ENCODE measurements at places on chromosomes 13 and 19.
A peak's percentile ranks its signal among the peaks of the same experiment; 100 is the strongest.

DNA sequence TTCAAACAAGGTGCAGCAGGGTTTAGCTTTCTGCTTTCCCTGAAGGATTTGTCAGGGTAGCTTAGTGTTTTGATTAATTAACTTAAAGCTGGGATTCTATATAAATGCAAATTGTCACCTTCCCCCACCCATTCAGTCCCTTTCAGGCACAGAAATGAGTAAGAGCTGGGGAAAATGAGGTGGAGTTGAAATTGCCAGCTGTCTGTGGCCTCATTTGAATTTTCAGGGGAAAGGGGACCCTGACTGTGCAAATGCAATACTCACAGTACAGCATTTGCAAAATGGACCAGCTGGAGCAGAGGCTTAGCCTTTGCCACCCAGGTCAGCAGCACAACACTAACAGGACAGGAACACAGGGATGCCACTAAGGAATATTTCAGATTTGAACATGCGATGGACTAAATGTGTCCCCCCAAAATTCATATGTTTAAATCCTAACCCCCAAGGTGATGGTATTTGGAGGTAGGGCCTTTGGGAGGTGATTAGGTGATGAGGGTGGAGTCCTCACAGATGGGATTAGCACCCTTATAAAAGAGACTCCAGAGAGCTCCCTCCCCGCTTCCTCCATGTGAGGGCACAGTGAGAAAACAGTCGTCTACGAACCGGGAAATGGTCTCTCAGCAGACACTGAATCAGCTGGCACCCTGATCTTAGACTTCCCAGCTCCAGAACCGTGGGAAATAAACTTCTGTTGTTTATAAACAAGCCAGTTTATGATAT lies 59.5 kb upstream of the CYSLTR2 start:
- no peak for DNase-seq

- peak; percentile 15 for DNase-seq
These were observed 216.4 kb downstream of the PCDH9 start for GRCh38 chr13:67013709-67014108.

DNA sequence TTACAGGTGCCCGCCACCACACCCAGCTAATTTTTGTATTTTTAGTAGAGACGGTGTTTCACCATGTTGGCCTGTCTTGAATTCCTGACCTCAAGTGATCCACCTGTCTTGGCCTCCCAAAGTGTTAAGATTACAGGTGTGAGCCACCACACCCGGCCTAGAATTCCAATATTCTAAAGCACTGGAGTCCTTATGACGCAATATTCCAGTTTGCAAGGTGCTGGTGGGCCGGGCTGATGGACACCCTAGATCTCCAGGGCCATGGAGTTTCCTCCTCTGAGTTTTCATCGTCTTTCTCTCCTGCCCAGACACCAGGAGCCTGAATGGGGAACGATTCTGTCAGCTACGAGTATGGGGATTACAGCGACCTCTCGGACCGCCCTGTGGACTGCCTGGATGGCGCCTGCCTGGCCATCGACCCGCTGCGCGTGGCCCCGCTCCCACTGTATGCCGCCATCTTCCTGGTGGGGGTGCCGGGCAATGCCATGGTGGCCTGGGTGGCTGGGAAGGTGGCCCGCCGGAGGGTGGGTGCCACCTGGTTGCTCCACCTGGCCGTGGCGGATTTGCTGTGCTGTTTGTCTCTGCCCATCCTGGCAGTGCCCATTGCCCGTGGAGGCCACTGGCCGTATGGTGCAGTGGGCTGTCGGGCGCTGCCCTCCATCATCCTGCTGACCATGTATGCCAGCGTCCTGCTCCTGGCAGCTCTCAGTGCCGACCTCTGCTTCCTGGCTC lies 8.5 kb upstream of the DHX34 start:
- no peak for DNase-seq

DNA sequence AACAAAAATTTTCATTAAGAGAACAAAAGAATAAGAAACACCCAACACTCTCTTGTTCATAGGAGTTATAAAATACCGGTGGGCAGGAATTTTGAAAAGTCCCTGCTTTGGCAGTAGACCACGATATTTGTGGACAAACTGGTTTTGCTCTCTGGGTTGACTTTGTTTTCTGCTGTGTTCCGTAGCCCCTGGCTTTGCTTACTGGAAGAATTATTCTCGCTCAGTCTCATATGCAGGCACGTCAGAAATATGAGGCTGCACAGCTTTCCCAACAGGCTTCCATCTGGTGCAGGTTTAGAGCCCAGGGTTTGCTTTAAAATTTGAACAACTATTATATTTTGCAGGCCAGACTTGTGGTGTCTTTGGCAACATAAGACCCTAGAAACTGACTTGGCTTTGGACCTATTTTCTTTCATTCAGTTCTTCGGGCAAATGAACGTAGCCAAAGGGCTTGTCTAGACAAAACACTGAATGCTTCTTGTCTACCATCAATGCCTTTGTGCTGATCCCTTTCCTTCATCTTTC lies 2012.6 kb downstream of the PCDH9 start:
- DNase-seq = no peak

DNA sequence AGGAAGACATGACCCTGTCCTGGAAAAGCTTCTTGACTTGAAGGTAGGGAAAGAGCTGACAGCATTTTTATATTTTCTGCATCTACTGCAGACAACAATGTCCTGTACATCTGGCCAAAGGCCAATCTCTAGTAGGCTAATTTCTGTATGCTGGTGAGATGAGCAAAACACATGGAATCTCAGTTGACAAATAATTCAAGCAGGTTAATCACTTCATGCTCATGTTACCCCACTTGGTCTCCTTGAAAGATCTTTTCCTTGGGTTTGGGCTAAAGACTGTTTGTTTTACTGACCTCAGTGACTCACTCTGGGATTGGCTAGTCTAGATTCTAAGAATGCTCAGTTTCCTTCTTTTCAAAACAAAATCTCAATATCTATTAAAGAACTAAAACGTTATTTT lies 298.8 kb downstream of the LMO7 start:
- DNase-seq = peak; percentile 86

- DNase-seq = peak; percentile 73
These were observed 14.0 kb upstream of the ZNF347 start for GRCh38 chr19:53172889-53173288.

GRCh38 chr19:1374250-1374577 lies 9.5 kb upstream of the NDUFS7 start:
- no peak for DNase-seq

- DNase-seq = no peak
These were observed 5.7 kb upstream of the SIX5 start for GRCh38 chr19:45774765-45775164.

DNA sequence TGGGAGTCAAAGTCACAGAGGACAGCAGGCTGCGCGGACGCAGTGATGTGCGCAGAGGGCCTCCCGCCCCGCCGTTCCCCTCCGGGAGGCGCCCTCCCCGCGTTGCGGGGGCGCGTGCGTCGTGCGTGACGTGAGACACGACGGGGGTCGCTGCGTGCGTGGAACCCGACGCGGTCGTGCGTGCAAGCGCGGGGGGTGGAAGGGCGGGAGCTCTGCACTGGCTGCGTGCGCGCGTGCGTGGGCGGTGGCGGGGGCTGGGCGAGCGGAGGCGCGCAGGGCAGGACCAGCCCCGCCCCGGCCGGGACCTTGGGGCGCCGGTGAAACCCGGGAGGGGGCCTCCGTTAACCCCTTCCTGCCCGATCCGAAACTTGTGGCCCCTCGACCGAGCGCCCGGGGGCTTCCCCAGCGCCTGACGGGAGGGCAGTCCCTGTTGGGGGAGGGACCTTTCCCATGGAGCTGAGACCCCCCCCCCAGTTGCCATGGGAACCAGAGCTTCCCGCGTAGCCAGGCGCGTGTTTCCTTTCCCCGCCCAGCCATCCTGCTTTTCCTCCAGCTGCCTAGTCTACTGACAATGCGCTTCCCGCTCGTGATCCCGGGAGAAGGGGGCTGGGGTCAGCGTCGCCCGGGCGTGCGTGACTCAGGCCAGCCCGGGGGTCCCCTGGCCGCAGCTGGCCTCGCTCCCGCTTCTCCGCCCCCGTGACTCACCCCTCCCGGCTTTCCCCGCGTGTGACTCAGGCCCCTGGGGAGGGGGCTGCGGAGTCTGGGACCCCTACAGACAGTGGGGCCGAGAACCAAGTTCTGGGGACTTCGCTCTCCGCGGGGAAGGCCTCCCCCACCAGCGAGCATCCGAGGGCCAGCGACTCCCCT lies 7.3 kb upstream of the HOOK2 start:
- peak; percentile 75 for DNase-seq

DNA sequence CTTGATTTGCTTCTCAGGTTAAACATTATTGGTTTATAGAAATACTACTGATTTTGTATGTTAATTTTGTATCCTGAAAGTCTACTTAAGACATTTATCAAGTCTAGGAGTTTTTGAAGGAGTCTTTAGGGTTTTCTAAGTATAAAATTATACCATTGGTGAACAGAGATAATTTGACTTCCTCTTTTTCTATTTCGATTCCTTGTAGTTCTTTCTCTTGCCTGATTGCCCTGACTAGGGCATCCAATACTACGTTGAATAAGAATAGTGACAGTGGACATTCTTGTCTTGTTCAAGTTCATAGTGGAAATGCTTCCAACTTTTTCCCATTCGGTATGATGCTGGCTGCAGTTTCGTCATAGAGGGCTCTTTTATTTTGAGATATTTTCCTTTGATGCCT lies 807.5 kb upstream of the SLC10A2 start:
- no peak for DNase-seq

GRCh38 chr19:10830931-10831779 lies 4.9 kb downstream of the TMED1 start:
- no peak for DNase-seq
